ENCODE measurements at places on chromosomes 12 and 14. TPM values are rescaled to one million over a fixed set of nuclear protein-coding genes. Genes with fewer than 3 reads are reported as not detected.

Gene LPAR5
- 14.9 TPM for total RNA-seq

Gene NYNRIN
- total RNA-seq, result 0.51 TPM

Gene EIF5
- 223 TPM for total RNA-seq

Gene PRIM1
- 23.6 TPM for total RNA-seq

All from T-cell (primary cell).